Activated naive CD4-positive, alpha-beta T cell treated with anti-CD3 and anti-CD28 coated beads, Interleukin-2, amount 10 ng/mL, durations not matched to agents 7 days and 5 days (primary cell): ENCODE measurements at places on chromosomes 4 and X.

DNA sequence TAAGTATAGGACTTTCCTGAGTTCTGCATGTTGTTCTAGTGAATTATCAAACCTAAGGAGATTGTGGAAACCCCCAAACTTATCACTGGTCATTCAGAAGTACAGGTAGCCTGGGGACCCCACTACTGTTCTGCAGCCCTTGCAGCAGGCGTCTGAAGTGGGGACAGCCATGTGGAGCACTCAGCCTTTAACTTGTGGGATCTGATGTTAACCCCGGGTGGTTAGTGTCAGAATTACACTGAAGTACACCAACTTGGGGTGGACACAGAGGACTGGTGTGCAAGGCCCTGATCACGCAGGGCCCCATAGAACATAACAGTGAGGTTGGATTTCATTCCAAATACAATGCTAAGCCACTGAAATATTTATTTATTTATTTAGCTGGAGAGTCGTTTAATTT lies 103.7 kb downstream of the SCD5 start:
- H3K4me1 ChIP-seq = no peaks in the 10 kb centered on the region
- no peak for DNase-seq
- peaks cover 7% of the 10 kb centered on the region for H3K27me3 ChIP-seq
- no peaks in the 10 kb centered on the region for H3K36me3 ChIP-seq

GRCh38 chr4:183905593-183906488 lies 734 bp downstream of the STOX2 start:
- H3K27ac ChIP-seq = no peak overlapping the region
- H3K4me1 ChIP-seq = peaks cover 4% of the 10 kb centered on the region

- H3K27me3 ChIP-seq = no peaks in the 10 kb centered on the region
- H3K36me3 ChIP-seq = no peaks in the 10 kb centered on the region
- H3K27ac ChIP-seq = no peak overlapping the region
- peak; percentile 39 for DNase-seq
Measured at GRCh38 chr4:146342600-146343192, 128.4 kb downstream of the REELD1 start.

DNA sequence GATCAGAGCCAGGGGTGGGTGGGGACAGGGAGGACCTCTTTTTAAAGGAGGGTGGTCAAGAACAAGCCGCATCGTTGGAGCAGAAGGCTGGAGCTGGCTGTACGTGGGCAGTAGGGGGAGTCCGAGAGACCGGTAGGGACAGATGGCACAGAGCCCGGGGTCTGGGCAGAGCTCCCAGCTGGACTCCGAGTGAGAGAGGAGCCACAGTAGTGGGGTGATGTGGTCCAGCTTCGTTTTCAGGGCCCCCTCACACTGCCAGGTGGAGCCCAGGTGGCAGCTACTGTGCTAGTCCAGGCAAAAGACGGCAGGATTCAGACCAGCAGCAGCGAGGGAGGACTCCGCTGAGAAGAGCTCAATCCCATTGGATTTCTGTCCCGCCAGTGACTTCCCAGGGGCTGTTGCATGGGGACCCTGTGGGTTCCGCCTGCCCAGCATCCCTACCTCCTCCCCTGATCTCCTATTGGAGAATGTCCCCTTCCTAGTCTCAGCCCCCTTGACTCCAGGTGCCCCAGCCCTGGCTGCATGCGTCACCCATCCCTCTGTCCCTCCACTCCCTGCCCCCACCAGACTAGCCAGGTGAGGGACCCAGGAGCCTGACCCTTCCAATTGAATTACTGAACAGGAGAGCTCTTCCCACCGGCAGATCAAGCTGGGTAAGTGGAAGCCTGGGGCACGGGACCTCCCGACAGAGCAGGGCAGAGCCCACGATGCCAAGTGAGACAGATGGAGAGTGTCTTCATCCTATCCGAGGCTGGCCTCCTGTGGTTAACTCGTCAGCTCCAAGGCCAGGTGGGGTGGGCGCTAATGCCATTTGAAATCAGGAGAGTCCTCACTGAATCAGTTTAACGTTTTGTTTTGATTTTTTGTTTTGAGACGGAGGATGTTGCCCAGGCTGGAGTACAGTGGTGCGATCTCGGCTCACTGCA lies 2.9 kb downstream of the ARHGAP4 start:
- peaks cover 23% of the 10 kb centered on the region for H3K4me1 ChIP-seq
- peak overlapping the region; percentile 81 for H3K27ac ChIP-seq
- no peak for DNase-seq
- H3K4me3 ChIP-seq = peak overlapping the region; percentile 94
- H3K27me3 ChIP-seq = no peaks in the 10 kb centered on the region

- peaks cover 33% of the 10 kb centered on the region for H3K36me3 ChIP-seq
- peak; percentile 30 for DNase-seq
Measured at GRCh38 chr4:4418676-4419390, 31.9 kb downstream of the NSG1 start.

DNA sequence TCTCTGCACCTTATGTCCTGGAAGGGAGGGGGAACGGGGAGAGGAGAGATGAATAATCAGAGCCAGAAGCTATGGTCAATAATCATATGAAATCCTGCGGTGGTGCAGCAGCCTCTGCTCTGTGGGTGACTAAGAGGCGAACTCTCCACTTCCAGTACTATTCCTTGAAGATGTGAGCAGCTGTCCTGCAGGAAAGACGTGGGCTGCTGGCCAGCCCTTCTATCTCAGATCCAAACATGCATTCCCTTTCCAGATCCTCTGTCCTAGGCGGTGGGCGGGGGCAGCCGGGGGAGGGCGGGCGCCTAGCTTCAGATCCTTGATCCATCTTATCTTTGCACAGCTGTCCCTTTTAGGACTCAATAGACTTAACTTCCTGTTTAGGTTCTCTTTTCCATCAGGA lies 34.5 kb downstream of the SPINK2 start:
- no peak overlapping the region for H3K27ac ChIP-seq
- H3K4me3 ChIP-seq = no peak overlapping the region
- H3K27me3 ChIP-seq = peaks cover 10% of the 10 kb centered on the region

- no peaks in the 10 kb centered on the region for H3K36me3 ChIP-seq
- H3K27me3 ChIP-seq = no peaks in the 10 kb centered on the region
- H3K4me1 ChIP-seq = peaks cover 18% of the 10 kb centered on the region
- no peak overlapping the region for H3K27ac ChIP-seq
- H3K4me3 ChIP-seq = no peak overlapping the region
- no peak for DNase-seq
Measured at GRCh38 chrX:46326161-46326560, 219.1 kb downstream of the ZNF674 start.

- H3K4me1 ChIP-seq = peaks cover 22% of the 10 kb centered on the region
- H3K27me3 ChIP-seq = no peaks in the 10 kb centered on the region
- H3K36me3 ChIP-seq = no peaks in the 10 kb centered on the region
- H3K27ac ChIP-seq = peak overlapping the region; percentile 11
- DNase-seq = no peak
Measured at GRCh38 chrX:38878641-38879340, 77.5 kb downstream of the MID1IP1 start.

GRCh38 chrX:49178537-49178936 lies 6.8 kb downstream of the PLP2 start:
- no peak for DNase-seq
- peaks cover 35% of the 10 kb centered on the region for H3K4me1 ChIP-seq
- H3K4me3 ChIP-seq = no peak overlapping the region
- peaks cover 54% of the 10 kb centered on the region for H3K36me3 ChIP-seq
- no peak overlapping the region for H3K27ac ChIP-seq
- H3K27me3 ChIP-seq = no peaks in the 10 kb centered on the region

GRCh38 chr4:54005475-54005874 lies 58.9 kb downstream of the CHIC2 start:
- no peaks in the 10 kb centered on the region for H3K27me3 ChIP-seq
- no peak overlapping the region for H3K27ac ChIP-seq
- DNase-seq = no peak
- no peak overlapping the region for H3K4me3 ChIP-seq

DNA sequence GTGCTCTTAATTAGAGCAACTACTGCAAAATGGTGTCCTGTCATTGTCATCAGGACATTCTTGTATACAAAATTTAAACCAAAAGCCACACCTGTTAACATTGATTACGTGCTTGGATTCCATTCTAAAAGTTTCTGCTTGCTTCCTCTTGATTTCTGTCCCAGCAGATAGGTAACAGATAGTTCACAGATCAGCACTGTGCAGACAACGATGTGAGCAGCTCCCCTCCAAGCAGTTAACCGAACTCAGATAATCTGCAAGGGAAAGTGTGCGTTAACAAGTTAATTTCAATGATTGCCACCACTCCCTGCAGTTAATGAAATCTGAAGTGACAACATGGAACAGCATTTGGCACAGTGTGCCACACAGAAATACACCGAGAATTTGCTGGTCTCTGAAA lies 54.4 kb upstream of the RELL1 start:
- no peak for DNase-seq
- H3K36me3 ChIP-seq = no peaks in the 10 kb centered on the region
- H3K4me1 ChIP-seq = no peaks in the 10 kb centered on the region

DNA sequence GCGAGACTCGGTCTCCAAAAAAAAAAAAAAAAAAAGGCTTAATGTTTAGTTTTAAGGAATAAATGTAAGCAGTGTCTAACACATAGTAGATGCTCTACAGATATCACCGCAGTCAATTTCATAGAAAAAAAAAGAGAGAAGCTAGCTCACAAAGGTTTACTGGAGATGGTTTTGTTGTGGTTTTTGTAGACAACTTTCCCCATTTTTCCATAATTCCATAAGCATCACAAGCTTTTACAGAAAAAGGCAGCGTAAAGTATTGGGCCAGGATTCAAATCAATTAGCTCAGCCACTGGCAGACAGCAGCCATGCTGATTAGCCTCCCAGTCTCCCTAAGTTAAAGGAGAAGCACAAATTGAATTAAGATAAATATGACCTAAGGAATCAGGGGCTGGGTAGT lies 1.5 kb downstream of the GRSF1 start:
- H3K27ac ChIP-seq = peak overlapping the region; percentile 94
- H3K36me3 ChIP-seq = peaks cover 21% of the 10 kb centered on the region
- peak overlapping the region; percentile 87 for H3K4me3 ChIP-seq
- peaks cover 33% of the 10 kb centered on the region for H3K4me1 ChIP-seq
- no peak for DNase-seq

GRCh38 chr4:6232836-6233785 lies 32.8 kb upstream of the JAKMIP1 start:
- DNase-seq = no peak
- no peaks in the 10 kb centered on the region for H3K27me3 ChIP-seq
- no peak overlapping the region for H3K27ac ChIP-seq
- no peaks in the 10 kb centered on the region for H3K36me3 ChIP-seq
- H3K4me3 ChIP-seq = no peak overlapping the region

DNA sequence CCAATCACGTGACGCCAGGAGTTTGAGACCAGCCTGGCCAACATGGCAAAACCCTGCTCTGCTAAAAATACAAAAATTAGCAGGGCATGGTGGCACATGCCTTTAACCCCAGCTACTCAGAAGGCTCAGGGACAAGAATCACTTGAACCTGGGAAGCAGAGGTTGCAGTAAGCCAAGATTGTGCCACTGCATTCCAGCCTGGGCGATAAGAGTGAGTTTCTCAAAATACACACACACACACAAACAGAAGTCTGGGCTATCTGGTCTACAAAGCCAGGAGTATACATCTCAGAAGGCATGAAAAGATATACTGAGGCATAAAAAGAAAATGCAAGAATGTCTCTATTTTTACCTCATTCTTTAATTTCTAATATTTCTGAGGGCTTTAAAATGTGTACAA lies 11.3 kb downstream of the YTHDC1 start:
- no peak overlapping the region for H3K27ac ChIP-seq
- H3K36me3 ChIP-seq = peaks cover 28% of the 10 kb centered on the region
- no peaks in the 10 kb centered on the region for H3K27me3 ChIP-seq
- peaks cover 15% of the 10 kb centered on the region for H3K4me1 ChIP-seq
- no peak for DNase-seq

GRCh38 chr4:1590244-1590643 lies 93.9 kb downstream of the FAM53A start:
- H3K4me3 ChIP-seq = no peak overlapping the region
- no peaks in the 10 kb centered on the region for H3K36me3 ChIP-seq
- peaks cover 21% of the 10 kb centered on the region for H3K27me3 ChIP-seq
- H3K27ac ChIP-seq = no peak overlapping the region

GRCh38 chr4:43763029-43763610 lies 685.5 kb downstream of the KCTD8 start:
- H3K4me1 ChIP-seq = no peaks in the 10 kb centered on the region
- no peak overlapping the region for H3K27ac ChIP-seq
- no peaks in the 10 kb centered on the region for H3K27me3 ChIP-seq
- no peak overlapping the region for H3K4me3 ChIP-seq

DNA sequence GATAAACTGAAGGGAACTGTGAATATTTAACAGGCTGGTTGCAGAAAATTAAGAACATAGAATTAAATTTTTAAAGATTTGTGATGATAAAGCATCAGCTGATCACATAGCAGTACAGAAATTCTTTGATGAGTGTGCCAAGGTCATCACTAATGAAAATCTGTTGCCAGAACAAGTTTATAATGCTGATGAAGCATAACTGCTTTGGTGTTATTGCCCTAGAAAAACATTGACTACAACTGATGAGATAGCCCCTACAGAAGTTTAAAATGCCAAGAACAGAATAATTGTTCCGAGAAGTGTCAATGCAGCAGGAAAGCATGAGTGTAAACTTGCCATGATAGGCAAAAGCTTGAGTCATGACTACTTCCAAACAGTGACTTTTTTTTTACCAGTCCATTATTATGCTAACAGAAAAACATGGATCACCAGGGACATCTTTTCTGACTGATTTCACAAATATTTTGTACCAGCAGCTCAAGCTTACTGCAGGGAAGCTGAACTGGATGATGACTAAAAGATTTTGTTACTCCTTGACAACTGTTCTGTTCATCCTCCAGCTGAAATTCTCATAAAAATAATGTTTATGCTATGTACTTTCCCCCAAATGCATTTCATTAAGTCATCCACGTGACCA lies 1136.6 kb downstream of the FAT4 start:
- no peaks in the 10 kb centered on the region for H3K36me3 ChIP-seq
- H3K4me1 ChIP-seq = no peaks in the 10 kb centered on the region
- H3K4me3 ChIP-seq = no peak overlapping the region

DNA sequence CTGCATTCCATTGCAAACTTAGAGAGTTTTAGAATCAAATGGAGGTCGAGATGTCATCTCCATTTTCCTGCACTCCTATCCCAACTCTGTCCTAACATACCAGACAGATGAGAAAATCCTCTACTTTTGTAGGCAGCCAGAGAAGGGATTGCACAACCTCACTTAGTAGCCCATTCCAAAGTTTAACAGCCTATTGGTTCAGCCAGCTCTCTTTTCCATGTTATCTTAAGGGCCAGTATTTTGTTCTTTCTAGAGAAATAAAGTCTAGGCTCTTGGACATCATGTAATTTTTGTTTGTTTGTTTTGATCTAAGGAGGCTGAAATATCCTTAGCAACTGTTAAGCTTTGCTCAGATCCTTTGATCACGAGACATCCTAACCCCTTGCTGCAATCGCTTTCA lies 173.0 kb downstream of the COX18 start:
- no peak overlapping the region for H3K4me3 ChIP-seq
- no peaks in the 10 kb centered on the region for H3K4me1 ChIP-seq
- H3K27me3 ChIP-seq = no peaks in the 10 kb centered on the region
- H3K27ac ChIP-seq = no peak overlapping the region
- no peaks in the 10 kb centered on the region for H3K36me3 ChIP-seq
